ENCODE measurements at places on chromosomes 12 and 14. TPM values are rescaled to one million over a fixed set of nuclear protein-coding genes. Genes with fewer than 3 reads are reported as not detected.

DNA sequence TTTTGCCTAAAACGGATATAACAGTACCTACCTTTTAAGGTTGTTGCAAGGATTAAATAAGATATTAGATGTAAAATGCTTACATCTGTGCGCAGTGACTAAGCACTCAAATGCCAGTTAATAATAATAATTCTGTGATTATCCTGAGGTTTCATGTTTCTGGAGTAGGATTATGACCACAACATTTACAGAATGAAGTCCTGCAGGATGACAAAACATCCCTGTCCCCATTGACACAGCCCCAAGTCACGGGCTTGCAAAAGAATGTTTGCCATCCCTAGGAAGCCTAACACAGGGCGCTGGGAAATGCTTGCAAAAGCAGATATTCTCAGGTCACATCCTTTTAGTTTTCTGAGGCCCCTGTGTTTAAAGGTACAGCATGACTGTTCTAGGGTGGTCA lies 20.1 kb downstream of the SUSD6 start:
- no peak for DNase-seq

DNA sequence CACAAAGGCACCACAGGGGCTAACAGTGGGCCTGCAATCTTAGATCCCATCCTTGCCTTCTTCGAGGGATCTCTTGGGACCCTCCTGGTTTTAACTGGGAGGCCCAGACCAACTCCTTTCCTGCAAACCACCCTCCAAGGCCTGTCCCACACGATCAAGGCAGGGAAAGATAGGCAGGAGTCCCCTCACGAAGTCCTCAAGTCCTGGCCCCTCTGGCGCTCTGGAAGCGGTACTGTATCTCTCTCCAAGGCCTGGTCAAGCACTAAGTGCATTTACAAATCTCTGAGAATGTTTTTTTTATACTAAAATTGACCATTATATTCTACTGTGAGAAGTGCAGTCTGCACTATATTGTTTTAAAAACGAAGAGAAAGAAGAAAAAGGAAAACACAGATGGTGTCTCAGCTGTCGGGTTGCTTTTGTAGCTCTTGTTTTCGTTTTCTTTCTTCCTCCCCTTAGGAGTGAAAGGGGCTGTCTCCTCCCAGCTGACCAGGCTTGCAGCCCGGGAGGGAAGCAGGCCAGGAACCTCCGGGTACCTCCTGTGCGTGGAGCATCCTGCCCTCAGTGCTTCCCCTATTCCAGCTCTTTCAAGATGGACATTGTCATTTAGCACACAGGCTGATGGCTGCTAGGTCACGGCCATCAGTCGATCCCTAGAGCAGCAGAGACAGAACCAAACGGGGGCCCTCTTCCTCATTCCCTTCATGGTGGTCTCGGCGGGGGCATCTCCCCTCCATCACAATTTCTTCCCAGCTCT lies 56.7 kb downstream of the FAM222A start:
- no peak for DNase-seq

GRCh38 chr14:33782923-33783322 lies 168.0 kb downstream of the EGLN3 start:
- no peak for DNase-seq

Gene TAS2R46
- not detected for polyA plus RNA-seq

DNA sequence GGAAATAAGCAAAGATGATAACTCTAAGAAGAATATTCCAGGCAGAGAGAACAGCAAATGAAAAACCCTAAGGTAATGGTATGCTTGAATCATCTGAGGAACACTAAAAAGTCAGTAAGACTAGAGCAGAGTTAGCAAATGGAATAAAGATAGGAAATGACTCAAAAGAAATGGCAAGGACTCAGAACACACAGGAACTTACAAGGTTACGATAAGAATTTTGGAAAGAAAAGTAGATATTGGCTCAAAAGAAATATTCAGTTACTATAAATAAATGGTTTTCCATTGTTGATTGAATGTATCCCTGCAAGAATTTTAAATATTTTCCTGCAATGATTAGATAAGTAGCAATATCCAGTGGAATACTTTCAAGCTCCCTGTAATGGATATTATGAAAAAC lies 705.8 kb downstream of the C12orf50 start:
- DNase-seq, result no peak

DNA sequence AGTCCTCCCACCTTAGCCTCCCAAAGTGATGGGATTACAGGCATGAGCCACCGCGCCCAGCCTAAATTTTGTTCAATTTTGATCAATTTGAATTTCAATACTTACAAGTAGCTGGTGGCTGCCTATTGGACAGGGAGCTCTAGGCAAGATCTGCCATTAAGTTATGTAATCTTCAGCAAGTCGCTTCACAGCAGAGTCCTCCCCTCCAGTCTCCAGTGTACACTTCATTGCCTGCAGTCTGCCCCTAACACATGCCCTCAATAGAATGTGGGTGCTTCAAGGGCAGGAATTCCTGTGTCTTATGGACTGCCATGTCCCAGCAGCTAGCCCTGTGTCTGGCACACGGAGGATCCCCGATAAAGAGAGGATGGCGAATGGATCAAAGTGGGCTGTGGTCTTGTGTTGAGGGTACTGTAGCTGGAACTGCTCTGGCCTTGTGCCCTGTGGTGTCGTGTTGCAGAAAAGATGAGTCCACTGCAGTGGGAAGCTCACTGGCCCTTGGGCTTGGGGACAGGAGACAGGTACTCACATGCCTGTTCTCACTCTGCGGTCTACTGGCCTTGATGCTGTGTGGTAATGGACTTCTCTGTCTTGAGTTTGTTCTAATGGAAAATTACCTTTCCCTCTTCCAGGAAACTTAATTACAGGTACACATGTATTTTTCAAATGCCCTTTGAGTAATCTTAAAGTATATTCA lies 67.6 kb downstream of the TECPR2 start:
- DNase-seq, result no peak

GRCh38 chr12:94783862-94784261 lies 133.5 kb upstream of the TMCC3 start:
- no peak for DNase-seq

Gene DPPA3
- not detected for polyA plus RNA-seq

GRCh38 chr14:94750371-94750770 lies 19.5 kb downstream of the GSC start:
- DNase-seq, result no peak

DNA sequence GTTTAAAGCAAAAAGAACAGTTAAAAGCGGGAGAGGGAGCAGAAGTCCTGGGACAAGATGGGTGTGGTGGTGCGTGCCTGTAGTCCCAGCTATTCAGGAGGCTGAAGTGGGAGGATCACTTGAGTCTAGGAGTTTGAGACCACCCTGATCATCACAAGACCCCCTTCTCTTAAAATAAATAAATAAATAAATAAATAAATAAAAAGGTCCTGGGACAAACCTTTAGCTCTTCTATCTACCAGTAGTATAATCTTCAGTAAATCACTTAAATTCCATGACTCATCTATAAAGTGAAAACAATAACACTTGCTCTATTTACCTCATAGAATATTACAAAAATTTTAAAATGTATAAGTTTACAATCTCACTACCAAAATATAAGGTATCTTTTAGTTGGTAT lies 5.8 kb downstream of the RACGAP1 start:
- DNase-seq, result no peak

DNA sequence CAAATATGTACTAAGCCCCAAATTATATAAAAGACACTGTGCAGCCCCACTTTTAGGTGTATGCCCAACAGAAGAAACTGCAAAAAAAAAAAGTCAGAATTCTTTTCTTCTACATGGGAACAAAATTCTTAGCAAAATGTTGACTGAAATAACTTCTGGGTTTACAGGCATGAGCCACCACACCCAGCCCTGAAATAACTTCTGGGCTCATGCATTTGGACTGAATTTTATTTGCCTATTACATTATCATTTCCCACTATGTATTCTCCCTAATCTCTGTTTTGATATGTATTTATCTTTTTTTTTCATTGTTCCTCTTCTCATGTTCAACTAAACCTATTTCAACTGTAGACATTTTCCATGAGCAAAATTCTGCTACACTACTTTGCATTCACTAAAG lies 169.2 kb downstream of the GRIN2B start:
- DNase-seq, result no peak

DNA sequence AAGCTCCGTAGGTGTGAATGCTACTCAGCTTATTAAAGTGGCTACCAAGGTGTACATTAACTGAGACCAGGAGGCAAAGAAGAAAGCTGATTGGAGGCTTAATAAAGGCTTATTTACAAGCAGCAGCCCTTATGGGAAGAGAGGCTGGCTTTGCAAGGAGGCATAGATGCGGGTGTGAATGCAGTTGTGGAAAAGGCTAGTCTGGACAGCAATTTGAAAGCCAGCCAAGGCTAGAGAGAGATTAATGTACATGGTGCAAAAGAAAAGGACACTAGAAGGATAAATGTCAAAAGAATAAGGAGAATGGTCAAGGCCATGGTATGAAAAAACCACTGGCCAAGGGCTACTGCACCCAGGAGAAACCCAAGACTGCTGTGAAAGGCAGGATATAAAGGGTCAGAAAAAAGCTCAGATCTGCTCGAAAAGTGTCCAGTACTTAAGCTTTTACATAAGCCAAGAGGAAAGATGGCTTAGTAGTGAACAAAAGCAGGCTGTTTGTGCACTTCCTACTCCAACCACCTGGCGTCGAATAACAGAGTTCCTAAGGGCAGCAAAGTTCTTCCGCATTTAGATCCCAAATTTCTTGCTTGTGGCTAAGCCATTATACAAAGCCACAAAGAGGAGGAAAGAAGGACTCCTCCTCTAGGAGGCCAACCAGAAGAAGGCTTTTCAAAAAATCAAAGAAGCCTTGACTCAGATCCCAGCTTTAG lies 24.0 kb downstream of the KLRK1 start:
- no peak for DNase-seq
